Lung microvascular endothelial cell (primary cell): ENCODE measurements at places on chromosomes 3 and 15. TPM values are rescaled to one million over a fixed set of nuclear protein-coding genes. Genes with fewer than 3 reads are reported as not detected.

DNA sequence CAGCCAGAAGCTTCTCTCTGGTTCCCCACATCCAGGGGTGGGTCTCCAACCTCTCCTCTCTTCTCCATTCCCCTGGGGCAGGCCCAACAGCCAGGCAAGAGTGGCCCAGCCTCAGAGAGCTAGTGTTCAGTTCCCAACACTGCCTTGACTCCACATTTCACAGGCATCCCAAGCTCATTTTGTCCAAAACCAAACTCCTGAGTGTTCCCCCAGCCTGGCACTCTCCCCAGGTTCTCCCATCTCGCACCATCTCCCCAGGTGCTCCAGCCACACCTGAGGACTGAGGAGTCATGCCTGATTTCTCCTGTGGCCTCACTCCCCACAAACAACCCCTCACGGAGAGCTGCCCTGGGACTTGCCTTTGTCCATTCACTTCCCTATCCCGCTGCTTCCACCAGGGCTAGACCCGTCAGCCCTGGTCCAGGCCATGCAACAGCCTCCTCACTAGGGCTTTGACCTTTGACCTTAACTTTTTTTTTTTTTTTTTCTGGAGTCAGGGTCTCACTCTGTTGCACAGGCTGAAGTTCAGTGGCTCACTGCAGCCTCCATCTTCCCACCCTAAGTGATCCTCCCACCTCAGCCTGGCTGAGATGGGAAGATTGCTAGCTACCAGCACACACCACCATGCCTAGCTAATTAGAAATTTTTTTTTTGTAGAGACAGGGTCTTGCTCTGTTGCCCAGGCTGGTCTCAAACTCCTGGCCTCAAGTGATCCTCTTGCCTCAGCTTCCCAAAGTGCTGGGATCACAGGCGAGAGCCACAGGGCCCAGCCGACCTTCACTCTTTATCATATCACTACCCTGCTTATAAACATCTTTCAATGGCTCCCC lies 3.9 kb upstream of the CSK start:
- DNase-seq, result no peak

DNA sequence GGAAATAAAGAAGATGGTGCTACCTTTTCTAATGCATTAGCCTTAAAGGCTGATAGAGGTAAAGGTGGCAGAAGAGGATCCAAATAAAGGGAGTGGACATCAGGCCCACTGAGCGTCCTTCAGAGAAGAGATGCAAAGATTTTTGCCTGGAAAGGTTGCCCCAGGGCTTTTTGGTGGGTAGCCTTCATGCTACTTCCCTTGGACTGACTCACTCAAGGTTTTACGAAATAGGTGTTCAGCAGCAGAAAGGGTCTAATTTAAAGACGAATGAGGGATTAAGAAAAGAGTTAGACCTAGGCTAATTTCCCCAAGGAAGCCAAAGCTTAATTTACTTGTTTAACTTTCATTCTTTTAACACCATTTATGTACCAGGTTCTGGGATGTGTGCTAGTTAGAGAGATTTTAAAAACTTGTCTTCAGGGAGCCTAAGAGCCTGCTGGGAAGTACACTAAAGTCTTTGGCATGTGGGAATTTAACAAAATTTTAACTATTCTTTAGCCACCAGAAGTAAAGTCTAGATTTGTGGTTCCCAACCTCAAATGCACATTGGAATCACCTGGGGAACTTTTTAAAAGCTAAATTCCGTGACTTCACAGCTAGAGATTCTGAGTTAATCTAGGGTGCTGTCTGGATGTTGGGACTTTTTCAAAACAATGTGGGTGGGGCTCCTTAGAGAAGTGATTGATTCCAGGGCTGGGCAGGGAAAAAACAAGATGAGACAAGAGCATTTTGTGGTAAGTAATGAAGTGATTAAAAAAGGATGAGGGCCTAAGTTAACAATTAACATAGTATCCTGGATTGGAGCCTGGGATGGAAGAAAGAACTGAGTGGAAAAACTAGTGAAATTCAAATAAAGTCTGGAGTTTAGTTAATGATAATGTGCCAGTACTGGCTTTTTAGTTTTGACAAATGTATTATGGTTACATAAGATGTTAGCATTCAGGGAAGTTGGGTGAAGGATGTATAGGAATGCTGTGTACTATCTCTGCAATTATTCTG lies 3.4 kb downstream of the IL20RB start:
- no peak for DNase-seq

DNA sequence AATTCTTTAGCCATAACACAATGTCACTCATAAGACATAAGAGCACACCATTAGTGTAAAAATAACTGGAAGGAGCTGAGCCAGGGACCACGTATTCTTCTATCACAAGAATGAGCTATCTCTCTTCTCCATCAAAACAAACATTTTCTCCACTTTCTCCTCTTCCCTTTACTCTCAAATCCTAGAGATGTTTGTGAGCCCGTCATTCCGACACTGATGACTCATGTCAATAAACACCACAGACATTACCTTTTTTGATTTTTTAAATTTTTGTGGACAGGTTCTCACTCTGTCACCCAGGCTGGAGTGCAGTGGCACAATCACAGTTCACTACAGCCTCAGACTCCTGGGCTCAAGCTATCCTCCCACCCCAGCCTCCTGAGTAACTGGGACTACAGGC lies 86.6 kb downstream of the MEX3B start:
- DNase-seq, result no peak

The CAND2 gene
- 0.60 and 1.5 TPM in 2 replicates for total RNA-seq
